ENCODE measurements at places on chromosomes 6 and 20.

- DNase-seq = no peak
These were observed 72.8 kb downstream of the MAP3K5 start for GRCh38 chr6:136719280-136720044.

DNA sequence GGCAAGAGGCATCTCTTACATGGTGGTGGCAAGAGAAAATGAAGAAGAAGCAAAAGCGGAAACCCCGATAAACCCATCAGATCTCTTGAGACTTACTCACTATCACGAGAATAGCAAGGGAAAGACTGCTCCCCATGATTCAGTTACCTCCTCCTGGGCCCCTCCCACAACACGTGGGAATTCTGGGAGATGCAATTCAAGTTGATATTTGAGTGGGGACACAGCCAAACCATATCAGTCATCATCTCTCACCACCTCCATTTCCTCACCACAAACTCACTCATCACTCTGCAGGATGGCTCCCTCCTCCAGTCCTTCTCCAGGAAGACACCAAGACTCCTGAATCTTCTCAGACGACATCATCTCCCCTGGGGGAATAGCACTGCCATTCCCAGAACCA lies 25.8 kb upstream of the SLC16A10 start:
- peak; percentile 47 for DNase-seq

DNA sequence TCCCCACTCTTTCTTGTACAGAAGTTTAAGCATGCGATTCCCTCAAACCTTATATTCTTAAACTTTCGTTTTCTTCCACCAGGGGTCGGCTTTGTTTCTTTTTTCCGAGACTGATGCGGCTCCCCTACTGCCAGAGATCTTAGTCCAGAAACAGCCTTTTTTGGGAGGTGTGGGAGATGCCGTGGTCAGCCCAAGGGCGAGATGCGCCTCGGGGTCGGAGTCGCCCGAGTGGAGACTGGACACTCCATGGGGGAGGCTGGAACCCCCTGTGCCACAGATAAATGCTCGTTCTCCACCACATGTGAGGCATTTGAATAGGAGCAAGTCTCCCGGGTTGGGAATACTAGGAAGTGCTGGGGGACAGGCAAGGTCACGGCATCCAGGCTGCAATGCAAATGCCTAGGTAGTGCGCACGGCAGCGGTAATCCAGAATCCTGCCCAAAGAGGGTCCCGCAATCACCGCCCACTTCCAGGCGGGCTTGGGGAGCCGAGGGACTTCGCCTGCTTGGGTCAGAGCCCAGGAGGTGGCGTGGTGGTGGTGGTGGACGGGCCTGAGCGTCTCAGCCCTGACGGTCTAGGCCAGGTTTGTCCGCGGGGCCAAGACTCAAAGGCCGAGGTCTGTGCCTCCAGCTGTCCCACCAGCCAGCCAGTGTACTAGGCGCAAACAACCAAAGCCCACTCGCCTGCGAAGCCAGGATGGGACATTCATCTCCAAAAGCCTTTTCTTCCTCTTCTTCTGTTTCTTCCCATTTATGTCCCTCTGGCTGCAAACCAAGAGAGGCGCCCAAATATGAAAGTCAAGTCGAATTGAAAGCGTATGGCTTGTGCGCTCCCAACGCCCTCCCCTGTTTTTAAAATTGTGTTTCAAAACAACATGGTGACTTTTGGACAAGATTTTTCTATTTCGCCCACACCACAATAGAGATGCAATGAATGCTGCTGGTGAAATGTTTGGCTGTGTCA lies 39.3 kb upstream of the OSTM1 start:
- DNase-seq = peak; percentile 39

- no peak for DNase-seq
These were observed 3.6 kb downstream of the FOXC1 start for GRCh38 chr6:1613346-1613687.
